ENCODE measurements at places on chromosomes 6 and 20.
A peak's percentile ranks its signal among the peaks of the same experiment; 100 is the strongest.

- no peak for DNase-seq
Observed at GRCh38 chr6:123207967-123208510, 212.0 kb downstream of the CLVS2 start.

DNA sequence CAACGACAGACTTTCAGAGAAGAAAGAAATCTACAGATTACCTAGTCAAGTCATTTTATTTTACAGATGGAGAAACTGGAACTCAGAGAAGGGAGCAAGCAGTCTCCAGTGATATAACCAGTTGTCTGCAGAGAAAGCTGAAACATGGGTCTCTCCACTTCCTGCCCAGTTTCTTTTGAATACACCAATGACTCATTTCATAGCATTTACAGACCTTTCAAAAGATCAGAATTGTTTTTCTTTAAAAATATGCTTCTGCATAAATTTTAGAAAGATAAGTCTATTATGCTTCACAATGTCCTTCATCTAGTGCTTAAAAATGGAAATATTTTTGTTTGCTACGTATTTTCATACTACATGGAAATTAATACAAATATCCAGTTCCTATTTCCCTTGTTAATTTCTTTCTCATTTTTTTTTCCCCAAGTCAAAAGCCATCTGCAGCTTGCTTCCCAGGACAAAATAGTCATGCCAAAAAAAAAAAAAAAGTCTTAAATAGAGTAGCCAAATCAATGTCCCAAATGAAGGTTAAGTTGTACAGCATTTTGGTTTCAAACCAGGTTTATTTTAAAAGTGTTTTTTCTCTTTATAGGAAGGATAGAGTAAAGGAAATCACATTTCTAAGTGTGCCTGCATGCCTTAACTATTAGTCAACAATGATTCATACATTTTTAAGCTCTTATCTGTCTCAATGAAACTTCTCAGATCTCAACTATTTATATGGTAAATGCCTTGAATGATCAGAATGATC is 36.9 kb downstream of the ARHGAP18 start:
- no peak for DNase-seq

DNA sequence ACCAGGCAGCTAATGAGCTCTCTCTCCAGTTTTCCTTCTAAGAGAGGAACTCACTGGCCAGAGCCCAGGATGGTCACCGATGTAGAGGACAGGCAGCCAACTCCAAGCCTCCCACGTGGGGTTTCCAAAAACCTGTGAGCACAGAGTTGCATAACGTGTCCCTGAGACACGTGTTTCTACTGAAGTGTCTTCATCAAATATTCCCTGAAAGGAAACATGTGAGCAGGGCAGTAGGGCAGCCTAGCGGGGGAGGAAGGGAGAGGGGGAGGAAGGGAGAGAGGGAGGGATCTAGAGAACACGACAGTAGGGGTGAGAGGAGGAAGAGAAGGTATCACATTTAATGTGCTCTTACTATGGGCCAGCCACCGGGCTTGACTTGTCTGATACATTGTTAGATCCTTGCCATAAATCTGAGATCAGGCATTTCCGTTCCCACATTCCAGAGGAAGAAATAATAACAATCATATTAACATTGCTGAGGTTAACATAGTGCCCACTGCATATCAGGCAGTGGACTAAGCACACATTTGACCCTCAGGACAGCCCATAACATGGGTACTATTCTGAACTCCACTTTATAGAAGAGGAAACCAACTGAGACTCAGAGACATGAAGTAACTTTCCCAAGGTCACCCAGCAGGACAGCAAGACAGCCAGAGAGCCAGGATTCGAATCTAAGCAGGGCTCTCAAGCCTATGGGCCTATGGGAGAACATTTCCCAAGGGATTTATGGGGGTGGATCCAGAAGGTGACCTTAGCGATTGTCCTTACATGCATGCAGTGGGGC is 4.5 kb upstream of the SYS1 start:
- no peak for DNase-seq

GRCh38 chr6:45626087-45626891 is 248.6 kb upstream of the SUPT3H start:
- peak; percentile 24 for DNase-seq

DNA sequence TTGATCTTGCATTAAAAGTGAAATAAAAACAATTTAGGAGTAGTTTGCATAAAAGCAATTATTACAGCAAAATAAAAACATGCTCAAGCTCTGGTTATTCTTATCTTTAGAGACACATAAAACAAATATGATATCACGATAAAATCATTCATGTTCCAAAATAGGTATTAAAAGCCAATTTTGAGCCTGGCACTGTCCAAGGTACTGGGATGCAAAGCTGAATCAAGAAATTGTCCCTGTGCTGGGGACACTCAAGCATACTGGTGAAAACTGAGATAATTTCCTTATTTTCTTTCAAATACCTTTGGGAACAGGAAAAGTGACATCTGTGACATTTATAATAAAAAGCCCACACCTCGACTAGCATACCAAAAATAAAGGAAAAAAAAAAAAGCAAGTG is 931 bp upstream of the MTCL3 start:
- no peak for DNase-seq

- DNase-seq: no peak
Observed at GRCh38 chr20:47748823-47749222, 36.5 kb downstream of the SULF2 start.

DNA sequence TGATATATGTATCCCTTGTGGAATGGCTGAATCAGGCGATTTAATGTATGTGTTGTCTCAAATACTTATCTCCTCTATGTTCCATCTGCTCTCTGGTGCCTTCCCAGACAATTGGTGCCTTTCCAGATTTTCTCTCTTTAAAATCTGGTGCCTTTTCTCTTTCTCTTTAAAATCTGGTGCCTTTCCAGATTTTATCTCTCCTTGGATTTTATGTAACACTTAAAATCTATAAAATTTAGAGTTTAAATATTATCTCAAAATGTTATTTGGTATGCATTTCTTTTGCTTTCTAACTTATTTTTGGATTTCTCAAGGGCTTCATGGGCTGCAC is 116.3 kb downstream of the KIF13A start:
- DNase-seq: no peak

DNA sequence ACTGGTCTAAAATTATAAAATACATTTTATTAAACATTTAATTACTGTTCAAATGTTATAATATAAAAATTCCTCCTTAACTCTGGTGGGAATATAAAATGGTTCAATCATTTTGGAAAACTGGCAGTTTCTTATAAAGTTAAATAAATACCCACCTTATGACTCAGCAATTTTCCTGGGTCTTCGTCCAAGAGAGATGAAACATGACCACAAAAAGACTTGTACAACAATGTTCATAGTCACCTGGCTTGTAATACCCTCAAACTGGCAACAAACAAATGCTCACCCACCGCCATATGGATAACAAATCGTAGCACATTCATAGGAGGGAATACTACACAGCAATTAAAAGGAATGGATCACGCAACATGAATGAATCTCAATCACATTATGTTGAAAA is 66.0 kb upstream of the RIN2 start:
- no peak for DNase-seq

GRCh38 chr6:18551228-18551627 is 164.1 kb downstream of the RNF144B start:
- DNase-seq: no peak

- no peak for DNase-seq
Observed at GRCh38 chr20:45297786-45298497, 8.7 kb upstream of the RBPJL start.

DNA sequence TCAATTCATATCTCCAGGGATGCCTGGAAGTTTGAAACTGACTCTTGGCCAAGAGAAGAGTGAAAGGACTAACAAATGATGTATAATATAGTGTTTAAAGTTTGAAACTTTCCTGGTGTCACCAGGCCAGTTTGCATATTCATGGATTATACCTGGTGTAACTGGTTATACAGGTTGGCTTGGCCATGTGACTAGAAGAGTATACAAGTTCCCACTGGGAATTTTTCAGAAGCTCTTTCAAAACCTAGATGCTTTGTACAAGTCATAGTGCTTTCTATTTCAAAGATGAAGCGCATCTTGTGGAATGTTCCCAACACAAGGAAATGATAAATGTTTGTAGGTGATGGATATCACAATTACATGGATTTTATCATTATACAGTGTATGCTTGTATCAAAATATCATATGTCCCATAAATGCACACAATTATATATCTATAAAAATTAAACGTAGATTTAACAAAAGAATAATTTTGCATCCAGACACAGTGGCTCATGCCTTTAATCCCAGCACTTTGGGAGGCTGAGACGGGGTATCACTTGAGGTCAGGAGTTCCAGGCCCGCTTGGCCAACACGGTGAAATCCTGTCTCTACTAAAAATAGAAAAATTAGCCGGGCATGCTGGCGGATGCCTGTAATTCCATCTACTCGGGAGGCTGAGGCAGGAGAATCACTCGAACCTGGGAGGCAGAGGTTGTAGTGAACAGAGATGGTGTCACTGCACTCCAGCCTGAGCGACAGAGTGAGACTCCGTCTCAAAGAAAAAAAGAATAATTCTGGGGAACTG is 1420.2 kb downstream of the GRIK2 start:
- no peak for DNase-seq

- no peak for DNase-seq
Observed at GRCh38 chr6:148943451-148943850, 196.6 kb downstream of the UST start.

DNA sequence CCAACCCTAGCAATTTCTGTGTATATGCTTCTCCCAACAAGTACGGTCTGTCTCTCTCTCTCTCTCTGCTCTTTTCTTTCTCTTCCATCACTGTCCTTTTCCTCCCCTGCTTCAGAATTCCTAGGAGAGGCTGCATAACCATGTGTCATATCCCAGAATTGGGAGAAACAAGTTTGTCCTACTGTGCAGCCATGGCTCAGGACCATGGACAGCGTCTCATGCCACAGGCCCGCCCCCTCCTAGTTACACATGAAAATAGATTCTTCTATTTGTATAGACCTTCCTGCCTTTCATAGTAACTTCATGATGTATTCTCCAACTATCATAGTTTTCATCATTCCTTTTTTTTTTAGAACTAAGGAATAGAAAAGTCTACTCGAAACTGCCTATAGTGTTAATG is 98.0 kb downstream of the FNDC1 start:
- DNase-seq: no peak

GRCh38 chr6:73649783-73650182 is 4.0 kb downstream of the SLC17A5 start:
- DNase-seq: no peak

DNA sequence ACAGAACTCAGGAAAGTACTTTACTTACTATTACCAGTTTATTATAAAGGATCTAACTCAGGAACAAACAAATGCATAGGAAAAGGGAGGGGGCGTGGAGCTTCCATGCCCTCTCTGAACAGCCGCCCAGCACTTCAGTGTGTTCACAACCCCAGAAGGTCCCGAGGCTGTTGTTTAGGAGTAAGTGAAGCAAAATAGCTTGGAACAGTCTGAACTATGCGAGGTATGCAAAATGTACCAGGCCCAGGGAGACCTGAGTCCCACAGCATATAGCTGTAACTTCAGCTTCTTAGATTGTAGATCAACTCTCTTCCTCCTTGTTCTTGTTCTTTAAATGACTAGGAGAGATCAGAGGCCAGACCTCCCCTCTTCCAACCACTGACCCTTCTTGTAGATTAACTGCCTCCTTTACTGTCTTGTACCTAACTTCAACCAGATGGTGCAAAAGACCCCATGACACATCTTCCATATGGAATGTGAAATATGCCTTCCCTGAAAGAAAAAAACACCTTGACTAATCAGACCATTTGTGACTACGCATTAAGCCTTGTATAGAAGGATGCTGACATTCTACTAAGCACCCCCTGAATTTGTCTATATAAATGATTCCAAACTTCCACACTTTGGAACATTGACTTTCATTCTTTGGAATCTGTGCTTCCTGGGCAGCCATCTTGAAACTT is 98.8 kb upstream of the SNX9 start:
- no peak for DNase-seq

GRCh38 chr6:44086931-44087574 is 40.2 kb downstream of the MRPL14 start:
- no peak for DNase-seq

DNA sequence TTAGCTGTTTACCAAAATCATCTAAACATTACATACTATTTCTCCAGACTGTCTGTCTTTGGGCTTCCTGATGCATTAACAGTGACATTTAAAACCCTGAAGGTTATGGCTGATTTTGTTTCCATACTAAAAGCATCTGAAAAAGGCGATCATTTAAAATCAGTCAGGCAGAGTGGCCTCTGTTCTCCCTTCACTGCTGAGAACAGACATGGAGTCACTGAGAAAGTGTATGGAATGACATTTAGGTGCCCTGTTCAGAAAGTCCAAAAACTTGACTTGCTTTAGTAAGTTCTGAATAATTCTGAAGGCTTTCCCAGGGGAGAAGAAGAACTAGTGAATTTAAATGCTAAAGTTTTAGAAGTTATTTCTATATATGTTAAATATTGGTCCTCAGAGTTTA is 83.0 kb downstream of the MAP7 start:
- DNase-seq: no peak

- DNase-seq: no peak
Observed at GRCh38 chr20:49751397-49751736, 37.7 kb upstream of the B4GALT5 start.

DNA sequence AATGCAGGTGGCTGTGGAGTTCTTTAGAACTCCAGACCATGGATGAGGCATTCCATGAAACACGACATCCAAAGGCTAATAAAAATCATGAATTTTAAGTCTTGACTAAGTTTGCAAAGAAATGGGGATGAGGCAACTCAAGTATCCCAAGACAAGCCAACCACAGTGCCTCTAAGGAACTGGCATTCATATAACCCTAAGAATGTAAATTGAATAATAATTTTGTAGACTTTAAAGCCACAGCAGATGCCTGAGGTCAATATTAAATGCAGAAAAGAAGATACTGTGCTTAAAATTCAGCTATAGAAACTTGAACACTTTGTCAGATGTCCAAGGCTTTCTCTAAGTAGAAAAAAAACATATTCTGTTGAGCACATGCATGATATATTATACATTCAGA is 54.5 kb downstream of the TFAP2B start:
- no peak for DNase-seq

- no peak for DNase-seq
Observed at GRCh38 chr6:127533736-127534135, 14.6 kb upstream of the MTCL3 start.

DNA sequence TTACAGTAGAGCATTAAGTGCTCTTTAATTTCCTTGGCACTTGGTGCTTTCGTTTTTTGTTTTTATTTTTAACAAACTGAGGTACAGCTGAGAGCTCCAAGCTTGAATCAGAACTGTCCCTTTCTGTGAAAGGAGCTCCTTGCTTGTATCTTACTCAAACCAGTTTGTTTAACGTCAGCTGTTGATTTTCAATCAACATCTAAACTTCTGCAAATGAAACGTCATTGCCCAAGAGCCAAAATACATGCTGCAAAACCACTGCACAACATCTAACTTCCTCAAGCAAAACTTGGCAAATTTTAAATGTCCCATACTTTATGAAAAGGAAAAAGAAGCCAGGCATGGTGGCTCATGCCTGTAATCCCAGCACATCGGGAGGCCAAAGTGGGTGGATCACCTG is 15.2 kb downstream of the VNN2 start:
- no peak for DNase-seq

- DNase-seq: no peak
Observed at GRCh38 chr6:32189069-32189741, 797 bp downstream of the PBX2 start.

All from stimulated activated CD8-positive, alpha-beta memory T cell treated with anti-CD3 and anti-CD28 coated beads, Interleukin-7, amount 100 ng/mL, for 48 hours (primary cell).